Activated T-helper 1 cell treated with anti-CD3 and anti-CD28 coated beads, Interleukin-12 subunit alpha, Interleukin-12 subunit beta, Interleukin-2, Interleukin-4 antibody, amounts not matched to agents 30 ng/mL and 10 ng/mL and 1 ng/mL, durations not matched to agents 14 hours and 24 hours and 36 hours (primary cell): ENCODE measurements at places on chromosomes 3 and 15.
A peak's percentile ranks its signal among the peaks of the same experiment; 100 is the strongest.

DNA sequence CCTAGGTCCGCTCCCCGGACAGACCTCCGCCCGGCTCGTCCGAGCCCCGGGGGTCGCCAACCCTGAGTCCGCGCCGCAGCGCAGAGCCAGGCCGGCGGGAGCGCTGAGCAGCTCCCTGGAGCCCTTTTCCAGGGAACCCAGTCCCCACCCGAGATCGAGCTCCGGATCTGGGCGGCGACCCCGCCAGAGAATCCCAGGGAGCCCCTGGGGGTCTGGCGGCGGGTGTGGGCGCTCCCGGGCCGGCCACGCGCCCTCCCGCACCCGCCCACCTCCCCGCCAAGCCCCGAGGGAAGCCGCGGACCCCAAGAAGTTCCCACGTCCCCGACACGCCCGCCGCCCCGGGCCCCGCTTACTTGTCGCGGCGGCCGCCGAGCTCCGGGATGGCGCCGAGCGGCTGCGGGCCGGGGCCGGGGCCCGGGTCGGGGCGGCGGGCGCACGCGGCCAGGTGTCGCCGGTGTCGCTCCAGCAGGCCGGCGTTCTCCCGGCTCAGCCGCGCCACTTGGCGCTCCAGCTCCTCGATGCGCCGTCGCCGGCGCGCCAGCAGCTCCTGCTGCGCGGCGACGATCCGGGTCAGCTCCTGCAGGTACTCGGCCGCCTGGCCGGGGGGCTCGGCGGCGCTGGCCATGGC lies 137.7 kb downstream of the NUP210 start:
- DNase-seq: no peak

GRCh38 chr3:84600703-84601225 lies 358.0 kb upstream of the CADM2 start:
- DNase-seq: no peak

GRCh38 chr15:63902671-63903035 lies 68.9 kb upstream of the HERC1 start:
- DNase-seq: no peak

DNA sequence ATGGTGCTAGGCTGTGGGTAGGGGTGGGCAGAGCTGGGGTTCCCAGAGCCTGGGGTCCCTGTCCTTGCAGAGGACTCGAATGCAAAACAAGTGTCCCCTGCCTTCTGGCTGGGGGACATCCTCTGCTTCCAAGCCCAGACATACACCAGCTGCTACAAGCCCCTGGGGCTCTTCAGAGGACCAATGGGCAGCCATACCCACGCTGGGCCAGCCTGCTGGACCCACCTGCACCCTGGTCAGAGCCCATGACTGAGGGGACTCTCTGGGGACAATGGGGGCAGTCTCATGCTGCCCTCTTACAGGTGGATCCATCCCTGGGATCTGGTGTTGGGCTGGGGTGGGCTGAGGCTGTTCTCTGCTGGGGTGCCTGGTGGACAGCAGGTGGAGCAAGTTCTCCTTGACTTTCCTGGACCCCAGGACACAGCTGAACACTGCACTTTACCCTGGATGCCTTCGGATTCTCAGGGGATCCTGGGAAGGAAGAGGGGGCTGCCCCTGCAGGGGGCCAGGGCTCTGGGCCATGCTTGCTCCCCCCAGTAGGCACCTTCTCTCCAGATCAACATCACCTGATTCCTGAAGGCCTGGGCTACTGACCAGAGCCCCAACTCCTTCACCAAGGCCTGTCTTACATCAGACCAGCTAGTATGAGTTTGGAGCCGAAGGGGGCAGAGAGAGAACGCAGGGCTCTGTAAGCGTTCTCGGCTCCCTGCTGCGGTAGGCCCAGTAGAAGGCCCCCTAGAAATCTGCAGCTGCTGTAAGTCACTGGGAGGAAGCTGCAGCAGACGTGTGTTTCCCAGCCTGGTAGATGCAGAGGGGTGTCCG lies 7.2 kb upstream of the COMMD4 start:
- DNase-seq: no peak

DNA sequence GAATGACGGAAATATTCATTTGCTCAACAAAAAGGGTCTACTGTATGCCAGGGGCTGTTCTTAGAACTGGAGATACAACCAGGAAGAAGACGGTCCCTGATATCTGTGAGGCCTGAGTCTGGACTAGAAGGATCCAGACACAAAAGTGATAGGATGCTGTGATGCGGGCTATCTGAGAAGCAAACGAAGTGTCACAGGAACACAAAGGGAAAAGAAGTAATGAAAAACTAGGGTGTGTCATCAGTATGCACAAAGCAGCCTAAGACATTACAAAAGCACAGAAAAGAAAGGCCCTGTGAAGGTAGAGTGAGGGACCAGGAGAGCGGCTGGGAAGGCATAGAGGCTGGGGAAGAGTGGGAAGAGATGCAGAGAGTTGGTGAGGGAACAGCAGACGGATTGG lies 63.3 kb upstream of the C3orf80 start:
- no peak for DNase-seq

DNA sequence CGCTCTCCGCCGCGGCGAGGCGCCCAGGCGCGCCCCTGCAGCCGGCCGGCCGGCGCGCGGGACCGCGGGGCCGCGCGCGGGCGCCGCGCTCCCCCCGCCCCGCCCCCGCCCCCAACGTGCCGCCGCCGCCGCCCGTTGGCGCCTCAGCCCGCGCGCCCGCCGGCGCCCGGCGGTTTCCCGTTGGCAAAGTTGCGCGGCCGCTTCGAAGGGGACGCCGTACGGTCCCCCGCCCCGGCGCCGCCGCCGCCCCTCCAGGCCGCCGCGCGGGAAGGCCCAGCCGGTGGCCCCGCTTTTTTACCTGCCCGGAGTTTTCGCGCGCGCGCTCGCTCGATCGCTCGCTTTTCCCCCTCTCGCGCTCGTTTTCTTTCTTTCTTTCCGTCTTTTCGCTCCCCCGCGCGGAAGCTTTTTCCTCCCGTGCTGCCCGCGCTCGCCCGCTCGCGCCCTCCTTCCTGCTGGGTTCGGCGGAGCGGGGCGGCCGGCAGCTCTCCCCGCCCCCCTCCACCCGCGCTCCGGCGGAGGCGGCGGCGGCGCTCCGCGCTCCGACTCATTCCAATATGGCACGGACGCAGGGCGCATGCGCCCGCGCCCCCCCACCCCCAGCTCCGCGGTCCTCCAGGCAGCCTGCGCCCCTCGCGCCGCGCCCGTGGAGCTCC lies at the start of gene SFMBT1:
Gene SFMBT1, minus strand, starts transcription at position 556 of the 653 bp plus-strand sequence. CDS start 76,945 bp downstream, outside the sequence.
- DNase-seq: peak; percentile 60

DNA sequence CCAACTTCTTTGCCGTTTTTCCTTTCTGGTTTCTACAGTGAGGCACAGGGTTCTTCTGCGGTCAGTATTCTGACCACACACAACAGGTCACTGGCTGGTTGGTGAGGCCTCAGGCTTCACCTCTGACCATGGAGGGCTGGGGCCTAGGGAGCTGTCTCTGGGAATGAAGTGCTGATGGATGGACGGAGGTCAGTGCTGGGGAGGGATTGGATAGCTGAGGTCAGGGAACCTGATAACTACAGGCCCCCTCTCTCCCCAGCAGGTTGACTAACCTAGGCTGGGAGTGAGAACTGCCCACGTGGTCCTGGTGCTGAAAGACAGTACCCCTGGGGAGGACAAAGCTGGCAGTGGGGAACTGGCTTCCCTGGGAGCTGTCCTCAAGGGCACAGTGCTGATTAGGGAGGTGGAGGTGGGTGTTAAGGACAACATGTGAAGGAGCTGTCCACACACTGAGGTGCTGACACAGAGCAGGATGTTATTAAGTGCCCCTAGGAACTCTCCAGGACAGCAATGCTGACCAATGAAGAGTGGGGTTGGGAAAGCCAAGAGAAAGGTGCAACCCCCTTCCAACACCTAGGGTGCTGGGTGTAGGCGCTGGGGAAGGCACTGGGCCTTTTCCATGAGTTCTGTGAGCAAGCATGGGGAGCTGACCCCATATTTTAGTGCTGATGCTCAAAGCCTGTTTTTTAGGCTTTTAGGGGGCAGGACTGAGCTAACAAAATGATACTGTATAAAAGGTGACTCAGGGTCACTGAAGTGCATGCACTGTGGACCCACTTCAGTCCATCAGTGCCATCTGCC lies 45.2 kb downstream of the ATP2B2 start:
- peak; percentile 34 for DNase-seq

DNA sequence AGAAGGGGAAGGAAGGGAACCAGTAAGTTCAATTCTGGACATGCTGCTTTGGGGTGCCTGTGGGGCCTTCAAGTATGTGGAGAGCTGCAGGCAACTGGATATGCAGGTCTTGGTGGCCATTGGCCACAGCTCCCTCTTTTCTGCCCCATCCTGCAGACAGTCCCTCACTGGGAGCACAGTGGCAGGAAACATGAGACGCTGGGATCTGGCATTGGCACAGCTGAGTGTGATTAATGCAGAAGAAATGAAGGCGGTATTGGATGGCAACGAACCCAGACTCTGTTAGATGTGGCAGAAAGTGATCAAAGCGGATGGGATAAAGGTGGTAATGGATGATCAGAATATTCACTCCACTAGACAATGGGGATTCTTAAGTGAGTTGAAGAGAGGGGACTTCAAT lies 23.2 kb upstream of the VPS8 start:
- DNase-seq: no peak

DNA sequence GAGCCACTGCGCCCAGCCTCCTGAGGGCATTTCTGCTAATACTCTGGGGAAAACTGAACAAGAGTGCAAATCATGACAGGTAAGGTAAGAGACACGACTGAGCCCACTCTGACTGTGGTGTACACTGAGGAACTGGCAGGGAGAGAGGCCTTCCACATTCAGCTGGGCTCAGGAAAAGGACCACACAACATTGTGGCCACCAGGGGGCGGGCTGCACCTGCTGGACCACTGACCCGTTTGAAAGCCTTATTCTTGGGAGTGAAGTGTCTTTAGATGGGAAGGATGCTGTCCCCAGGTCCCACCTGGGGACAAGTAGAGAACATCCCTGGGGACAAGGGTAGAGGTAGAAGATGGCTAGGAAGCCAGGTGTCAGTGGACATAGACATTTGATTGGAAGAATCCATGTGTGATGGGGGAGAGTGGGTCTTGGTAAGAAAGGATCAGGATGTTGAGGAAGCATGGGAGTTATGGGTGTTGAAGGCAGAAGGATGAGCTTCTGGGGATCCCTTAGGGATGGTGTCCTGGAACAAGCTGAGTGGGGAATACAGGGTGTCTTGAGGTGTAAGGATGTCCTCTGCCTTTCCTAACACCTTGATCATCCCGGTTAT lies 6.2 kb upstream of the CTDSPL start:
- DNase-seq: peak; percentile 65

GRCh38 chr15:98951493-98952320 lies 55.9 kb downstream of the PGPEP1L start:
- DNase-seq: no peak

DNA sequence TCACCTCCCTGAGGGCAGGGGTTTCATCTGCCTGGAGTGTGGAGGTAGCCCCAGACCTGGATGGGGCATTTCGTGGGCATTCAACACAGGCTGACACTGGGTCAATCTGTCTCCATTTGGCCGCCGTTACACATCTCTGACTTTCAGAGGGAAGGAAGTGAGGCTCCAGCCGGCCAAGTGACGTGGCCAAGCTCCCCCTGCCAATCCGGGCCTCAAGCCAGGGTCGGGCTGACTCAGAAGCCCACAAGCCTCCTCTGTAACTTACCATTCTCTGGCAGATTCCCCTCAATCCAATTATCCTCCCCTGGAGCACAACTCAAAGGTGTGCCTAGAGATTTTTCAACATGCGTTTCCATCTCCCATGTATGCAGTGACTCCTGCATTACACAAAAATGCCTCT lies 227.6 kb downstream of the KLF13 start:
- no peak for DNase-seq

DNA sequence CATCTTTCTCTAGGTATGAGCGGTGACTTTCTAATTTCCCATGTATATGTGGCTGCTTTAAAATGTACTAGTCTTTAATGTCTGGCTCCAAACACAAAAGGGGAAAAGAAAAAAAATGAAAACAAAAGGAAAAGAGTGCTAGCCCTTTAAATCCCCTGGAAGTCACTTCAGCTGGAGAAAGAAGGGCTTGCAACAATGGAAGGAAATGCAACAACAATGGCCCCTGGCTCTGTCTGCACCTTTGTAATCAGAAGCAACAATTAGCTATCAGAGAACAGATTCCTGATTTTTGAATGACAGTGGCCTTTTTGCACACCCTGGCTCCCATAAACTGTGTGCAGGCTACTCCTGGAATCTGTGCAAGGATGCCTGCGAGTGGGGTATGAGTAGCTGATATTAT lies 591.2 kb downstream of the FHIT start:
- no peak for DNase-seq

GRCh38 chr3:195543500-195544229 lies 540 bp upstream of the PPP1R2 start:
- DNase-seq: no peak

DNA sequence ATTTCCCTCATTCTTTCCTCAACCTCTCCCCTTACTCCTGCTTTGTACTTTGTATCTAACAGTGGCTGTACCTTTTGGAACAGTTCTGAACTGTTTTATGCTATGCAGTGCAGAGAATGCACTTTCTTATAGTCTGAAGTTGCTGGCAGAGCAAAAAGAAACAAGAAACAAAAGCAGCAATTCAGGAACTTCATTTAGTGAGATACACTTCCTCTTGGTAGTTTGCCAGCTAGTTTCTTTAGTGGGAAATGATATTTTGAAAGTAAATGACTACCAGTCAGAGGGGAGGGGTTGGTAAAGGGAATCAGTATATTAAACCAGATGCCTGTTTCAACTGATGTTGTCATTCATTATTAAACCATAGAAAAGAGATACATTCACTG lies 55.0 kb upstream of the CHD2 start:
- DNase-seq: no peak

DNA sequence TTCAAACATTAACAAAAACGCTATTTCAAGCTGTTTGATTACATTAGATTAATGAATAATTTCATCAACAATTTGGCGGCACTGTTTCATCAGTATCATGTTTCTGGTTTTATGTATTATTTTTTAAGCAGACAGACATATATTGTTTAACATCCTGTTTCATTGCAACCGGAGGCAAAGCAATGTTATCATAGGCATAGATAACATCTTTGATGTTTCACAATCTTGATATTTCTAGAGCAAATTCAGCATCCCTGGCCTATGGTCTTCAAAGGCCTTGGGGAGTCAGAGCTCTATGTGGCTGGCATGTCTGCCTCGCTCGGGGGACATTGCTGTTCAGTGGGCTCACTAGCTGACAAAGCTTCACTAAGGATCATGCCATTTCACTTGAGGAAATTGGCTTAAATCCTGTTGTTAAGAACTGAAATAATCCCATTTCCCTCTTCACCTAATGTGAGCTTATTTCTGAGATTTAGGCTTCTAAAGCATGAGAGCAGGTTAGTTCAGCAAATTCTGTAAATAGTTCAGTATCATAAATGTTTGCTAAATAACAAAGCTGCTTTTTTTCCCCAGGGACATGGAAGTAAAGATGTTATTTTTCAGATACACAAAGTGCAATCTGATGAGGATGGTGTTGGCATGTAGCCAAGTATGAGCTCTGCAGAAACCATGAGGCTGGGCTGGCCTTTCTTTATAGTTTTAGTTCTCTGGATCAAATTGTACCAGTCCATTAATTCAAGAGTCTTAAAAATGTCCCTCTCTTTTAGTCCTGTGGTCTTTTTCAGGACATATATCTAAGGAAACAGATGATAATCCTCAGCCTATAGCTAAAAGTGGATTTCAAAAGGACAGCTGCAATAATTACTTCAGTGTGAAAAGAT lies 941.4 kb downstream of the PLOD2 start:
- DNase-seq: no peak
